ENCODE measurements at places on chromosomes 1 and 21.

DNA sequence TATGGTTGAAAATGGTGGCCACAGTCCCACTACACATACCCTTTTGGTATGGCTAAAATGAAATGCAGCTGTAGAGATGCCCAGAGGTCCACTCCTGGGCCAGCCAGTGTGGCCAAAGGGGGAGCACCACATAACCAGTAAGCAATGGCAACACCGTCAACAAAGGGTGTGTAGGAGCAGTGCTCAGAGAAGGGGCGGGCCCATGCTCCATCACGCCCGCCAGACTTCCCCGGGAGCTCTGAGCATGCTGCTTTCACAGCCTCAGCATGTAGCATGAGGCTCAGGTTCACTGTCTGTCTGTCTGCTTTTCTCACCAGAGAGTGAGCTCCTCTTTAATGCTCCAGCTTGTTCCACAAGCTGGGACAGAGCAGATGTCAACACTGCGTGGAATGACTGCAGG lies 537.6 kb downstream of the MATN1 start:
- DNase-seq: no peak

DNA sequence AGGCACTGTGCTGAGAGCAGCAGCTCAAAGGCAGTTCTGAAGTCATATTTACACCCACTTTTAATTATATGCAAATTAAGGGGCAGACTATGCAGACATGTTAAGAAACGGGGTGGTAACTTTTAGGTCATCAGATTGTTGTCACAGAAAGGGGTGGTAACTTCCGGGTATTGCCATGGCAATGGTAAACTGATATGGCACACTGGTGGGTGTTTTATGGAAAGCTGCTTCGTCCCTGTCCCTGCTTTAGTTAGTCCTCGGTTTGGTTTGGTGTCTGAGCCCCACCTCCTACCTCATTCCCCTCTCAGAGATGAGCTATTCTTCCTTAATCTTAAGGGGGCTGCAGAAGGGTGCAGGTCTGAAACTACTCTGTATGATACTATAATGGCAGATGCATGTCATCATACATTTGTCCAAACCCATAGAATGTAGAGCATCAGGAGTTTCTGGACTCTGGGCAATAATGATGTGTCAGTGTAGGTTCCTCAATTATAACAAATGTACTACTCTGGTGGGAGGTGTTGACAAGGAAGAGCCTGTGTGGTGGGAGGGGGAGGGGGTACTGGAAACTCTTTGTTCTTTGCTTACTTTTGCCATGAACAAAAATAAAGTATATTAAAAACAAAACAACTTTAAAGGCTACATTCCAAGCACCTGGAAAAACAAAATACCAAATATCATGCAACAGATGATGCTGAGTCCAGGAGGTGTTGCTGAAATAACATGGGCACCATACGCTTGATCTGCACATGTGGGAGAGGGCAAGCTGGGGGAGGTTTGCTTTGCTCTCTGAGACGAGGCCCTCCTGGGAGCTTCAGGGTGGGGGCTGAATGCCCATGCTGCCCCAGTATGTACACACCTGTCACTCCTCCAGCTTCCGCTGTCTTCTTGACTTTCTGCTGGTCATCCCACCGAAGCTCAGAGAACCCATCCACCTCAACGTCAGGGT lies 6.3 kb downstream of the PARP1 start:
- no peak for DNase-seq

DNA sequence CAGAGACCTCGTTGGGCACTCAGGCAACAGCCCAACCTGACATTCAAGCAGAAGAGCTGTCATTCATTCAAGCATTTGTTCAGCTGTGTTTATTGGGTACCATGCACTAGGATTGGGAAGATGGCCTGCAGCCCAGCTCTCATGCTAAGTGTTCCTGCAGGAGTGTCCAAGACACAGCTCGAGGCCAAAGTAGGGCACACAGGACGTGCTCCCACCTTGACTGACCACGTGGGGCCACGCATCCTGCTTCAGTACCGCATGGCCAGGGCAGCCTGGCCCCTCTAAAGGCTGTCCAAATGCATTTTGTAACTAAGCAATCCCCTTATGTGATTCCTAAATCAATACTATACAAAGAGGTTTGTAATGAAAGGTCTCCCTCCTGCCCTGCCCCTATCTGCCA lies 9.7 kb downstream of the PYCR2 start:
- DNase-seq: no peak

DNA sequence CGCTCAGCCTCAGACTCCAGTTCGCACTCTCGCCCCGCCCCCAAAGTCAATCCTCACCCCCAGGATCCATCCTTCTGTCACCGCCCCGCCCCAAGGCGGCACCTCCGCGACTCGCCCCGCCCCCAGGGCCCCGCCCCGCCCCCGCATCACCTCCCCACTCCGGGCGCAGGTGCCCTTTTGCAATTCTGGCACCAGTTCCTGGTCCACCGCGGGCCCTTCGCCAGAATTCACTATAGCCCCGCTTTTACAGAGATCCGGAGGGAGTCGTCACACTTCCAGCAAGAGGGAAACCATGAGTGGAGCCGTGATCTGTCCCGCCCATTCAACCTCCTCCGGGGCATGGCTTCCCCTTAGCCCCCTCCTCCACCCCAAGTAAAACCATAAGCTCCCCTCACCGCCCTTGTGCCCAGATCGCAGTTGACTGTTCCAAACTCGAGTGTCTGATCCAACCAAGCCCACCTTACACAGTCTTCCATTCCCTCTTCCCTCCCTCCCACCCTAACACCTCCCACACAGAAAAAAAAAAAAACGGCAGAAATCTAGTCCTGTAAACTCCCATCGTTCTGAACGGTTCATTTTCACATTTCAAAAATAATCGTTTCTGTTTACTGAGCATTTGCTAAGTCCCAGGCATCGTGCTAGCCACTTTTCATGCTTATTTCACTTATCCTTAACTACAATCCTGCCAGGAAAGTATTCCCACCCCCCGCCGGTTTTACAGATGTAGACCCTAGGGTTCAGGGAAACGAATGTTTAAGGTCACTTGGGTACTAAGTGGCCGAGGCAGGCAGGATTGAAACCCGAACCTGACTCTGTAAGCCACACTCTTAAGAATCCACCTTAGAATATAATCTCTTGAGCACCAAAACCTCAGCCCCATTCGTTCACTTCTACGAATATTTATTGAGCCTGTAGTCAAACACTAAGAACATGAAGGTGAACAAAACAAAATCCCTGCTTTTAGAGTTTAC lies 1.3 kb upstream of the DNAJC16 start:
- peak; percentile 25 for DNase-seq

DNA sequence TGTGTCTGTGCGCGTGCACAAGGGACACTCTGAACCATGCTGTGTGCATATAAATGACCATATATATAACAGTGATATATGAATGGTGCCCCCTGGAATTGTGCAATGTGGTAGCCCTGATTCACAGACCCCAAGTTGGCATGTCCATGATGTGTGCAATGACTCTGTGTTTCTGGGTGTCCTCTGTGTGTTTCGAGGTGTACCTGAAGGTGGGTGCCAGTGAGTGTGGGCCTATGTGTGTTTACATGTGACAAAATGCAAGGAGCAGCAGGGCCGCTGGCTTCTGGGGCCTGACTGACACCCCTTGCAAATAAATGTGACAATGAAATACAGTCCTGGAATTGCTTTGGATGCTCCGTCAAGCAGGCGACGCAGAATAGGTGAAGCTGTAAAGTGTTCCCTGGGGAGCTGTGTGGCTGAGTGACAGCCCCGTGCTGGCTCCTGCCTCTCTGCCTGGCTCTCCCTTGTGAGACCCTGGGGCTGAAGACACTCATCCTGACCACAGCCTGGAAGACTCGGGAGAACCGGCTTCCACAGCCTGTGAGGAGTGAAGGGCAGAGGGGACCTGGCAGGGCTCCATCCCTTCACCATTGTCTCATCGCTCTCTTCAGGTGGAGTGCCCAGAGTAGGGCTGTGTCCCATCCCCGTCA lies 38.2 kb upstream of the CSF3R start:
- peak; percentile 14 for DNase-seq

- DNase-seq: peak; percentile 50
Observed at GRCh38 chr1:223531742-223532341, 133.7 kb downstream of the CAPN8 start.

DNA sequence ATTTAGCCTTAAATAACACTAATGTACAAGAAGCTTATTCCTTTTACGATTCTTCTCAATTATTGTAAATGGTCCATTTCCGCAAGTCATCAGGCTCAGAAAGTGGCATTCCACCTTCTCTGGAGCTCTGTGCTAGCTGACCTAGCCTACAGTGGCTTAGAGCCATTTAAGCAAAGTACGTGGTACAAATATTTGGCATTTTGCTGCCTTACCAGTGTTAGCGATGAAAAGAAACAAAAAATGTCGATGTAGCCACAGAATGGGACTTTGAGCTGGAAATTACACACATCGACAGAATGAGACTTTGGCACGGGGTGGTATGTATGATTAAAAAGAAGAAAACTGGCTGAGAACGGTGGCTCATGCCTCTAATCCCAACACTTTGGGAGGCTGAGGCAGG lies 26.1 kb downstream of the OVAAL start:
- no peak for DNase-seq

- DNase-seq: peak; percentile 32
Observed at GRCh38 chr21:36499578-36500471, 19.9 kb upstream of the CLDN14 start.

- DNase-seq: no peak
Observed at GRCh38 chr1:9628541-9629444, 22.7 kb upstream of the PIK3CD start.

DNA sequence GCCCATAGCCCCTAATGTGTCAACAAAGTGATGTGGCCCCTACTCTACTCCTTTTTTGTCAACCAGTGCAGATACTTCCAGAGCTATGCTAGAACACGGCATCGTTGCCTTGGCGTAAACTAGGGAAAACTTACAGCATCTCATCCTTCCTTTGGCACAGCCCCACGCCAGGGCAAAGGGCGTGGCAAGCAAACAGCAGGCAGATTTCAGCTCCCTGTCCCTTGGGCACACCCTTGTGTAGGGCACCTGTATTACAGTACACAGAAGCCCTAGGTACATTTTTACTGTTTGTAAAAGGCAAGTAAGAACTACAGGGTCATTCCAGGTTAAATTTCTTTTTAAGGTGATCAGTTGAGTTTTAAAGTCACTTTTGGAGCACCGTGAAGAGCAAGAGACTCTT lies 29.3 kb downstream of the PRDX6 start:
- no peak for DNase-seq

DNA sequence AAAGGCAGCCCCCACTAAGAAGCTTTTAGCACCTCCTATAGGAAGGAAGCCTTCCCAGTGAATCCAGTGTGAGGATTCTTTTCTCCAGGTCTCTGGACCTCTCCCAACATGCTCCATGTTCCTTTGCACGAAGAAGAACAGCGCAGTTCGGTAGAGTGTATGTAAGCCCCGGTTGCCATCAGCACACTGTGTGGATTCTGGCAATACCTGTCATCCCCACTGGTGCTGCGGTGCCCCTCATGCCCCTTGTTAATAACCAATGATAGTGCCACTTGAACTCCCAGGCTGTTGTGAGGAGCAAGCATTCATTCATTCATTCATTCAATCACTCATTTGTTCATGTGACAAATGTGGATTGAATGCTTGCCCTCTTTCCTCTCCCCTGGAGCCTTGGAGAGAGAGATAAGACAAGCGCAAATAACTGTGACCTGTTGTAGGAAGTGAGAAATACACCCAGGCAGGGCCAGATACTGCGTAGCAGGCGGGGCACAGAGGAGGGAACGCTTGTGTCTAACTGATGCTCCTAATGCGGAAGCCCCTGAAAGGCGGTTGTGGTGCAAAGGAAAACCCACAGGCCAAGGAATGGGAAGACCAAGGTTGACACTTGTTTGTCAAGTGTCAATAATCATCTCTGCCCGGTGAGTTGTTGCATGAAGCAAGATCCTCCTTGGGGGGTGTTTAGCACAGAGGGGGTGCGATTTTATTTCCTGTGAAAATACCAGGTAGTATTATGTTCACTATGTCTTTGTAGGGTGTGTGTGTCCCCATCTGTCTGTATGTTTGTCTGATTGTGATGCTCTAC lies 9.8 kb downstream of the LGR6 start:
- no peak for DNase-seq

DNA sequence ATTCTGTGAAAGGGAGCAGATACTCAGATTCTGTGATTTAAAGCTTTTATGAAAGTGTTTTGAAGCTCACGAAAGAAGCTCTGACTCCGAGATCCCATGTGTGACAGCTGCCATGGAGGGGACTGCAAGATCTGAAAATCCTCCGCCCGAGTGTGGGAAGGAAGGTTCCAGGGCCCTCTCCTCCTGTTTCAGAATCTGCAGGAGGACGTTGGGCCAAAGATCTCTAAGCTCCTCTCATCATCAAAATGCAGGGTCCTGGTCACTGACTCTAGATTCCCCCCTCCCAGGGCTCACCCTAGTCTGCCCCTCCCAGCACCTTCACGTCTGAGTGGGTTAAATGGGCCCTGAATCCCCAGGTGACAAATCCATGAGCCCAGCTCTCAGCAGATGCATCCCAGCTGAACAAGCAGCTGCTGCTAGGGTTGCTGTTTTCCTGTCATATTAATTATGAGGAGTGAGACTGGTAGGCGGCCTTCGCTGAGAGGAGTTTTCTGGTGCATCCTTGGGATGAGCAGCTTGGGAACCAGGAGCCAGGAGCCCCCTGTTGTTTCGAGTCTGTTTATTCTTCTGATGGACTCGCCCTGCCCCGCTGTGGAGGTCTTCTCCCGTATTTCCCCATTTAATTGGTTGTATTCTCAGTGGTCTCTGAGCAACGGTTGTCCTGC lies 402.0 kb downstream of the MATN1 start:
- peak; percentile 46 for DNase-seq

DNA sequence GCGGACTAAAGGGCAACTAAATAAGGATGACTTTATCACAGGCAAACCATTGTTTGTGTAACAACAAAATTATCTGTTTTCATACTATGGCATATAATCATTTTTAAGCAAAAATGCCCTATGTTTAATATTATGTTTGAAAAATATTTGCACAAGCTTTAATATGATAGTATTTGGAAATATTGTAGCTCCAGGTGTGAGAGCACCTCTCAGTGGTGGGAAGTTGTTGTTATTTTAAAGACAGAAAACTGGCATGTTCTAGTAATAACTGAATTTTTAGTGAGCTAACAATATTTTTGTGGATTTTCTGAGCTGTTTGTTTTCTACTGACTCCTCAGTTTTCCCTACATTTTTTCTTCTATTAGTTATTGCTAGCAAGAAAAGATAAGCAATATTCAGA lies 578.8 kb downstream of the KCNT2 start:
- no peak for DNase-seq

DNA sequence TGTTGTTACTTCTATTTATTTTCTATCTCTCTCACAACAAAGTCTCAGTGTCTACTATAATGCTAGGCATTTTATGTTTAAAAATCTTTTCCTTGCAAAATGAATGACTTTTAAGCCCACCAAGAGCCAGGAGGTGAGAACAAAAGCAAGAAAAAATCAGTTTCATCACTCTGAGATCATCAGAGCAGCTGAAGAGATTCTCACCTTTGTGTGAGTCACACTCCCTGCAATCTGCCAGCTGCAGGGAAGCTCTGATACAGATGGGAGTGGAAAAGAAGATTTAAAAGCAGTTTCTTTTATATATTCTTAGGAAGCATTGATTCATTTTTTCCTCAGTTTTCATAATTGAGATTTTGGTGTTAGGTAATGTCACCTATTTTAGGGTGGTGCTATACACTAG lies 107.6 kb downstream of the LHX9 start:
- DNase-seq: peak; percentile 10

DNA sequence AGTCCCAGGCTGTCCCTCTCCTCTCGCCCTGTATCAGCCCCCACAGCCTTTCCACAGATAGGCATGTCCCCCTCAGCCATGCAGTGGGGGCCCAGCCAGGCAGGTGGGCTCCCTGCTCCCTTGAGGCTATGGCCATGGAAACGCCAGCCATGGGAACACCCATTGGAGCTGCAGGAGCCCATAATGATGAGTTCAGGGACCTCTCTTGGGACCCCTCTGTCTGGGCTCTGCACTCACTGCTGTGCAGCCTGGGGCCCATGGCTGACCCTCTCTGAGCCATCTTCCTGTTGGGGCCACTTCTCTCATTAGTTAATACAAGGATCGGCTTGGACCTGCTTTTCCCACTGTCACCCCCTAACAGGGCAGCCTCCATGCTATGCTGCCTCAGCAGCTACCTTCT lies 33.2 kb downstream of the WNT3A start:
- no peak for DNase-seq
